ENCODE measurements at places on chromosomes 1 and 21.

DNA sequence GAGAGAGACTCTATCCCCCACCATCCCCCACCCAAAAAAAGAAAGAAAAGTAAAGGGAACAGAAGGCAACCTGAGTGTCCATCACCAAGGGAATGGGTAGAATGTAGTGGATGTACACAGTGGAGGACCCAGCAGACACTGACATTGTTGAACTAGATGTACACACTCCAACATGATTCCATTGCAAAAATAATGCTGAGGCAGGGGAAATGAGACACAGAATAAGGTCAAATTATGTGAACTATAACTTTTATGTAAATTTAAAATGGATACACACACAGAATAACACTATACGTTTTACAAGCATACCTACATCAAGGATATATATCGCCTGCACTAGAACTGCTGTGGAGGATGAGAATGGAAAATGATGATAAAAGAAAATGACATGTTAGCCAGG lies 34.8 kb downstream of the PTAFR start:
- no peak for DNase-seq

DNA sequence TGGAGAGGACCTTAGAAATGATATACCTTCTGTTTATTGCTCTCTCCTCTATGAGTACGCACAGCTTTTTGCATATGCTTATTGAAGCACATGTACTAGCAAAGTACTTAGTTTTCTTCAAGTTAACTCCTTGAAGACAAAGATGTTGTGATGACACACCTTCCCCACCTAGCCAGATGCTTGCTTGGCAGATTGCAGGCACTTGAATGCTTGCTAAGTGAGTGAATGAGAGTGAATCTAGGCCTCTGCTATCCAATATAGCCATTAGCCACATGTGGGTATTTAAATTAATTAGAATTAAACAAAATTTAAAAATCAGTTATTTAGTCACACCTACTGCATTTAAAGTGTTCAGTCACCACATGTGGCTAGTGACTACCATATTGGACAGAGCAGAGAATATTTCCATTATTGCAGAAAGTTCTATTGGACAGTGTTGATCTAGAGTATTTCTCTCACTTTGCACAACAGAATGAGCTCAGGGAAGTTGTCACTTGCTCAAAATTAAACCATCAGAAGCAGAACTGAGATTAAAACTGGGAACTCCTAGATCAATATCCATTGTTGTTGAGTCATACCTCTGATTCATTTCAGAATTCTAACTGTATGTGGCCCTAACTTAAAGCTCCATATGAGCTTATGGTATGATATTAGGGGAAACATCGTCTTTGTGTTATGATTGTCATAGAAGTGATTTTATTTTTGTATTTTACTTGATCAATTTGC lies 8.6 kb upstream of the EEIG2 start:
- DNase-seq: no peak

GRCh38 chr1:216919060-216919970 lies 196.1 kb upstream of the ESRRG start:
- DNase-seq: no peak

DNA sequence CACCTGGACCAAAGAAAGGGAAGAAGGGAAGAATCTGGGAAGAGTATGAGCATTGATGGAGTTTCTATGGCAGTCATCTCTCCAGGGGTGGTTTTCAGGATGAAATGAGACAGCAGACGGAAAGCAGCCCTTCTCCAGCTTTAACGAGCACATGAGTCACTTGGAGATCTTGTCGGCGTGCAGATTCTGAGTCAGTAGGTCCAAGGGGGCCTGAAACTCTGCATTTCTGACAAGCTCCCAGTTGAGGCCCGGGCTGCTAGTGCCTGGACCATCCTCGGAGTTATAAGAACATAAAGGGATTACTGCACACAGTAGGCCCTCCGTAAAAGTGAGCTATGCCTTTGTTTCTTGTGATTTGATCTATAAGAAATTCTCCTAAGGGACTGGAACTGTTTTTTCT lies 17.6 kb downstream of the HSPG2 start:
- DNase-seq: peak; percentile 78

DNA sequence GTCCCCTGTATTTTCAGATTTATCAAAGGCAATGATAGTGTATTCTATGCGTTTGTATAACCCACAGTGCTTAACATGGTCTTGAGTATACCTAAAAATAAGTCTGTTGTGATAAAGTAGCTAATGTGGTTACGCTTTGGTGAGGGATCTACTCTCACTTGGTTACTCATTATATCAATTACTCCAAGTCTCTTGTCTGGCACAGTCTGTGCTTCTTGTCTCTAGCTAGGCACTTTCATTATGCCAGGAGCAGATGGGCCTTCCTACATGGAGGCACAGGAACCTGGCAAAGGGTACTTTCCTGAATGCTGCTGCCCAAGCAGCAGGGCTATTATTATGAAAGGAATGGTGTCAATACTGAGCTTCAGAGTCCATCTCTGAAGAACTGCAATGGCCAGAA lies 4.2 kb upstream of the PTPN22 start:
- DNase-seq: no peak

DNA sequence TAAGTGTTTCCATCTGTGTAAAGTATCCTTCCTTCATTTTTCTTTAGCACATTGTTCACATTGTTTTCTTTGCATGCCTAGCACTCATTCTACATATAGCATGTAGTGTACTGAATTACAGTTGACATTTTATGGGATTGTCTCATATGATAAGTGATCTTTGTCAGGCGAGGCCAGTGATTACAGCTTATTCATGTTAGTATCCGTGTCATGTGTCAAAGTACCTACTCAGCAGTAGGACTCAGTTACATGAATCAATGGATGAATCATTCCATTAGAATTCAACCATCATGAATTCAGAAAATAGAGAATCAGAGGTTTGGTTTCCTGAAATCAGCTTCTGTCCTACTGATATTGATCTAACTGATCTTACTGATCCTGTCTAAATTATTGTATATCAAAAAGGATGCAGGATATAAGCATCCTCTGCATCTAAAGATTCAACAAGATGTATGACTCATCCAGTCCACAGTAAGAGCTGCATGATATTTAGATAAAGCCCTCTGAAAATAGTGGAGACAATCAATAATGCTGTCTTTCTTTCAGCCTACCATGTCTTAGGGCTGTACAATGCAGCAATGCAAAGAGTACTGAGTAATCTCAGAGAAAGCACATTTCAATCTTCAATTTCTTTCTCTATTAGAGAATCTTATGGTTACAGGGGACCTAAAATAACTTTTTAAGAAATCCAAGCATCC lies 20.7 kb upstream of the HRNR start:
- DNase-seq: peak; percentile 3

- DNase-seq: peak; percentile 18
Measured at GRCh38 chr1:218164111-218164929, 120.8 kb upstream of the RRP15 start.

DNA sequence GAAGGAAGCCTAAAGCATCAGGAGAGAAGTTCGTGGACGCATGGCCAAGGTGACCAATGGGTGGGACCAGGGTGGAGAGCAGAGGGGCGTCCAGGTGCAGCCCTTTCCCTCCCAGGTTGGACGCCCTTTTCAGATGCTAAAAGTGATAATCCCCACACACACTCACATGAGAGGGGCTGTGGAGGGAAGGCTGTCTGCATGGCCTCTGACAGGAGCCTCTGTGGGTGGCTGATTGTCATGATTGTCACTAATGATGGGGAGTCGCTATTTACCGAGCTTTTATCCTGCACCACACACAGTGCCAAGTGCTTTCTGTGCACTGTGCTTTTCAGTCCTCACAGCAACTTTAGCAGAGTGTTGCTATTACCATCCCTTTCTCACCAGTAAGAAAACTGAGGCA lies 27.1 kb upstream of the C1QA start:
- no peak for DNase-seq

- DNase-seq: no peak
Measured at GRCh38 chr1:56404066-56404465, 175.3 kb downstream of the PLPP3 start.

GRCh38 chr1:26417111-26417759 lies 6.6 kb downstream of the LIN28A start:
- peak; percentile 51 for DNase-seq

- DNase-seq: no peak
Measured at GRCh38 chr1:1602968-1603506, 3.1 kb upstream of the FNDC10 start.

- no peak for DNase-seq
Measured at GRCh38 chr1:51624855-51625254, 8.0 kb downstream of the OSBPL9 start.

GRCh38 chr1:238196516-238196915 lies 305.8 kb upstream of the ZP4 start:
- DNase-seq: peak; percentile 1

- DNase-seq: no peak
Measured at GRCh38 chr1:65334081-65334480, 24.7 kb downstream of the DNAJC6 start.

DNA sequence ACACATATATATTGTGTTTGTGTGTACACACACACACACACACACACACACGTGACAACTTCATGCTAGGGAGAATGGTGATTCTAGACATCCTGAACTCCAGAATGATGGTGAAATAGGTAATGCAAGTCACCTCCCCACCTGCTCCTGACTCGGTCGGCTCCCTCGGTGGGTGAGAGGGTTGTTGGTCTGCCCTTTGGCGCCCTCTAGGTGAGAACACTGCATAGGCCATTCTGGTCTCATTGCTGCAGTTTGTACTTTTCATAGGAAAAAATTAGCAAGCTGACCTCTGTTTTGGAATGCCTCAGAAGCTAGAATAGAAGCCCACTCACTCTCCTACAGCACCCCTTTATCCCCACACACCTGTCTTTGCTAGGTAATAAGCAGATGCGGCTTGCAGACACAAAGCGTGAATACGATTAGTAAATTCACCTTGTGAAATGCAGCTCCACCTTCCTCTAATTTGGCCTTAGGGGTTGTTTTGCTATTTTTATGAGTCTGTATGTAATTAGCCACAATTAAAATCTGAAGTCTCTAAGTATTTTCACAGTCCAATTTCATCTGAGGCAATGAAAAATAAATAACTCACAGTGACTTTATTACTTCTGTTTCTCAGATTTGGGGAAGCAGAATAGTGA lies 130.0 kb upstream of the KCNJ15 start:
- DNase-seq: peak; percentile 42

DNA sequence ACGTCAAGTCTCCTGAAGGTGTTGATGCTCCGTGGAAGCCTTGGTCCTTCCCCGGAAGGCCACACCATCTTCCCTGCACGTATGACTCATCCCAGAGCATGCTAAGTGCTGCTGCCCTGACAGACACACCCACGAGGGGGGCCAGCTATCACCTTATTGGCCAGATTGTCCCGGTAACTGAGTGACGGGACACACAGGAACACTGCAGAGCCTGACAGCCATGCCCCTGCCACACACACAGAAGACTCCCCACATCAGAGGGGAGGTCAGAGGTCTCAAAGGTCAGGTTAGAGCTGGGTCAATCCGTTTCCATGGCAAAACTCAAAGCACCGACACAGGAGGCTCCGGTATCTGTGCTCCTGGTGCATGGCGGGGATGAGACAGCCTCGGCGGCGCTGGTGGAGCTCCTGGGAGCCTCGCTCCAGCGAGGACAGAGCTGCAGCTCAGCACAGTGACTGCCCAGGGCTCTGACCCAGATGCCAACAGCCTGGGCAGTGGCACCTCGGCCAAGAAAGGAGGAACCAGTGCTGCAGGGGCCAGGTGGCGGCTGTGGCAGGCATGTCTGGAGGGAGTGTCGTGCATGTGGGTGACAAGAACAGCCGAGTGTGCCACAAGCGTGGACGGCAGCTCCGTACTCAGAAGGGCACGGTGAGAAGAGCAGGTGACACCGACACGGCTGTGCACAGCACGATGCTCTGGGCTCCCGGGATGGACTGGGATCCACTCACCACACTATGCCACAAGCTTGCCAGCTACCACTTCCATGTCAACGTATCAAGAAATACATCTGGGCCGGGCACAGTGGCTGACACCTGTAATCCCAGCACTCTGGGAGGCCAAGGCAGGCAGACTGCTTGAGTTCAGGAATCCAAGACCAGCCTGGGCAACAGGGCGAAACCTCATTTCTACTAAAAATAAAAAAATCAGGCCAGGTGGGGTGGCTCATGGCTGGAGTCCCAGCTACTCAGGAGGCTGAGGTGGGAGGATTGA lies 14.8 kb upstream of the TMEM240 start:
- DNase-seq: peak; percentile 74

DNA sequence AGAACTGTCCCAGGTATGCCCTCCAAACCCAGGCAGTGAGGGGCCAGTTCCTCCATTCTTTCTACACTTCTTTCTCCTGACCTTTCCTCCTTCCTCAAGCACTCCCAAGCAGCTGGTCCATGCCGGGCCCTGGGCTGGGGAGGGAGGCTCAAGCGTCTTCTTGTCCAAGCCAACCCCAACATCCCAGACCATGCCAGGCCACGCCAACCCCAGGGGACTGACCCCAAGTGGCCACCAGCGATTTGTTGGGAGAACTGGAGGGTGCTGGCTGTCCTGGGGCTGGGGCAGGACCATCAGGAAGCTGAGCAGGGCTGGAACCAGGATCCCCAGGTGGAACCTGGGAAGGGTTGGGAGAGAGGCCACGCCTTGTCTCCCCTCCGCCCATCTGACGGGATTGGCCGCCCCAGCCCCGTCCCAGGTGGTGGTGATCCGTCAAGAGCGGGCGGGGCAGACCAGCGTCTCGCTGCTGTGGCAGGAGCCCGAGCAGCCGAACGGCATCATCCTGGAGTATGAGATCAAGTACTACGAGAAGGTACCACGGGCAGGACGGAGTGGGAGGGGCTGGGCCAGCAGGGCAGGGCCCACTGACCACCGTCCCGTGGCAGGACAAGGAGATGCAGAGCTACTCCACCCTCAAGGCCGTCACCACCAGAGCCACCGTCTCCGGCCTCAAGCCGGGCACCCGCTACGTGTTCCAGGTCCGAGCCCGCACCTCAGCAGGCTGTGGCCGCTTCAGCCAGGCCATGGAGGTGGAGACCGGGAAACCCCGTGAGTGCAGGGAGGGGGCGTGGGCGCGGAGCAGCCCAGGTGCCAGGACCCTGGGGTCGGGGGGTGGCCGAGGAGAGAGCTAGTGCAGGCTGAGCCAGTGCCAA lies 29.9 kb downstream of the EPHA8 start:
- DNase-seq: no peak

GRCh38 chr1:86339906-86340305 lies 56.2 kb downstream of the ODF2L start:
- no peak for DNase-seq

DNA sequence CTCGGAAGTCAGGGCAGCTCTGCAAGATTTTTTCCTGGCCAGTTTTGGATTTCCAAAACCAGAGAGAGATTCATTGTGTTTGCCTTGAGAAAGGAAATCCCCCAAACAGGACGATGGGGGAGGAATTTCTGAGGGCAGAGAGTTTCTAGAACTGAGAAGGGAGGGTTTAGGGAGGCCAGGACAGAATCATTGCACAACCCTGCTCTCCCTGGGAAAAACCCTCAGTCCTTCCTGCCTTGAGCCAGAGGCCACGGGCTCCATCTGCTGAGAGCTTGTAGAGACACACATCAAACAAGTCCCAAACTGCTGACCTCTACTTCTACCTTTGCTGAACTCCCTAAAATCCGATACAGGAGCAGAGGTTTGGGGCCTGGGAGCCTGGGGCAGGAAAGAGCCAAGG lies 99.7 kb downstream of the NMNAT2 start:
- DNase-seq: peak; percentile 88

GRCh38 chr1:188364927-188365449 lies 1536.2 kb downstream of the PLA2G4A start:
- no peak for DNase-seq

Measured in fibroblast of upper back skin (primary cell).